Glutamatergic neuron (in vitro differentiated cells): ENCODE measurements at places on chromosomes 4 and X.

- no peak for DNase-seq
These were observed 211.5 kb downstream of the PDGFRA start for GRCh38 chr4:54440394-54441136.

GRCh38 chrX:19361701-19362100, 18.0 kb downstream of the PDHA1 start:
- DNase-seq = no peak

DNA sequence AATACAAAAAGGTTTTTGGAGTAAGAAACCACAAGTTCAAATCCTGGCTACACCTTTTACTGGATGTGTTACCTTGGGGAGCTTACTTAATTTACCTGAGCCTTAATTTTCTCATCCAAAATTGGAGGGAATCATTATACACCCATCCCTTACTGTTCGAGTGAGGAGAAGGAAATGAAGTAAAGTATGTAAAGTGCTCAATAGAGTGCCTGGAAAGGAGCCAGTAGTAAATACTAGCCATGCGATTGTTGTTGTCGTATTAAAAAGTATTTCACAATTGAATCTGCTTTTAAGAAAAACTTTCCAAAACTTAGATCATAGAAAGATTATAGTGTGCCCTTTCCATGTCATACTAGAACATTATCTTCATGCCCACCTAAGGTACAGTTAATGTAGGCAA, 124.5 kb downstream of the ATXN3L start:
- DNase-seq = no peak

- no peak for DNase-seq
These were observed 121.6 kb downstream of the RASL11B start for GRCh38 chr4:52983563-52984303.

- DNase-seq = no peak
These were observed 131.9 kb downstream of the ATOH1 start for GRCh38 chr4:93960450-93960849.

DNA sequence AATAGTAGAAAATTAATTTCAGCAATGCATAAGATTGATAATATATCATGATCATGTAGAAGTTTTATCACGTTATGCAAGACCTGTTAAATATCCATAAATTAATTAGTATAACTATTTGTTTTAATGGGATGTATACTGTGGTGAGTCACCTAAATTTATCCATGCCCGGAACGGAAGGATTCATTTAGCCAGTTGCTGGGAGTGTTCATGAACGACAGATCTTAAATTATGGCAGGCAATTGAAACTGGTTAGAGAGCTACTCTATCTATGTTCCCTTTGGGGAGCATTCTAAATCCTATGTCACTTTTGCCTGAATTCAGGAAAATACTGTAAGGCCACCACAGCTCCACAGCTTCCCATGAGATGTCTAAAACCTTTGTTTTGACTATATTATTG, 1950.5 kb upstream of the AGA start:
- DNase-seq = no peak

- no peak for DNase-seq
These were observed 34.1 kb upstream of the STOX2 start for GRCh38 chr4:183870997-183871396.

- no peak for DNase-seq
These were observed 2.8 kb downstream of the PCDH19 start for GRCh38 chrX:100407147-100407783.

GRCh38 chr4:54139332-54139731, 39.4 kb downstream of the GSX2 start:
- DNase-seq = no peak
